ENCODE measurements at places on chromosomes 5 and 9.

- DNase-seq, result no peak
Measured at GRCh38 chr9:79501546-79501945, 70.2 kb upstream of the TLE4 start.

GRCh38 chr5:33662722-33663427 is 222.1 kb downstream of the TARS1 start:
- DNase-seq, result no peak

- no peak for DNase-seq
Measured at GRCh38 chr9:71627537-71627936, 140.8 kb downstream of the CEMIP2 start.

DNA sequence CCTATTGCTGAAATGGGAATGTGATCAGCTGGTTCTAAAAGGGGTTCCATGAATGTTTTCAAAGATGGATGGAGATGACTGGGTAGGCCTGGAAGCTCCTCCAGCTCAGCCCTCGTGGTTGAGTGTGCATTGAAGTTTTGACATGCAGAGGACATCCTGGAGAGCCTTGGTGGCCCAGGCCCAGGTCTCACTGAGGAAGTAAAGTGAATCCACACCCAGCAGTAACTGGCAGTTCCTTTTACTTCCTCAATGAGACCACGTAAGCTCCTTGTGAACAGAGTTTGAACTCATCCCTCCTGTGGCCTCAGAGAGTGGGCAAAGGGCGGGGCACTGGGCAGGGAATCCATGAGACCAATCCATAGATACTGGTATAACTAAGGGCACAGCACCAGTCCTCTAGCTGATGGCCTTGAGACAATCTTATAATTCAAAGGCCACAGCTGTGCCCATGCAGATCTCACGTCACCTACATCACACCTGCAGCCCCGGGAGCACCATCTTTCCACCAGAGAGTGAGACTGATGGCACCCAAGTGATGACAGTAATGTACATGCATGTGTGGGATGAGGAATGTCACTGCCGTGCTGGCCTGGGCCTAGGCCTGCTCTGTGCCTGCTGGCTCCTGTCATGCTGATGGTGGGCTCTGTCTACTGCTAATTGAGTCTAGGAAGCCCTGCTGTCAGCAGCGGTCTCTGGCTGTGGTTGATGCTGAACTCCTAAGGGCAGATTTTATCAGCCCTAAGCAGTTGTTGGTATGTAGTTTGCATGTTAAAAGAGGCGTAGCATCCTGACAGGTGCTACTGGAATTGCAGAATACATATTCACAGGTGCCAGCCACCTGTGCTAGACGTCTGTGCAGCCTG is 257.8 kb downstream of the FSTL4 start:
- no peak for DNase-seq

DNA sequence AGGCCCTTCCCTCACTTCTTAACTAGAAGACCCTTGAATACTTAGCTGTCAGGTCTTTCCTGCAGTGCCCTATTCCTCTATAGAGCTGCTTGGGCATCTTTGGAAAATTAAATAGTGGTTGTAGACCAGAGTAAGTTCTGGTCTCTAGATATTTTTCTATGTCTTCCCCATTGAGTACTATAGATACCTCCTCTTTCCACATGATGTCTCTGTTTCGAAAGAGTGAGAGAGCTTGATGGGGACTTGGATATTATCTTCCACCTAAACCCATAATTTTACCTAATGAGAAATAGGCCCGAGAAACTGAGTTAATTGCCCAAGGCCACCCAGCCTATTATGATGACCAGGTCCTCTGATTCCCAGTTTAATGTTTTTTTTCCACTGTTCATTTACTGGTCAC is 40.2 kb downstream of the SPEF2 start:
- no peak for DNase-seq

GRCh38 chr9:132404228-132404881 is 2.3 kb downstream of the TTF1 start:
- DNase-seq, result no peak

DNA sequence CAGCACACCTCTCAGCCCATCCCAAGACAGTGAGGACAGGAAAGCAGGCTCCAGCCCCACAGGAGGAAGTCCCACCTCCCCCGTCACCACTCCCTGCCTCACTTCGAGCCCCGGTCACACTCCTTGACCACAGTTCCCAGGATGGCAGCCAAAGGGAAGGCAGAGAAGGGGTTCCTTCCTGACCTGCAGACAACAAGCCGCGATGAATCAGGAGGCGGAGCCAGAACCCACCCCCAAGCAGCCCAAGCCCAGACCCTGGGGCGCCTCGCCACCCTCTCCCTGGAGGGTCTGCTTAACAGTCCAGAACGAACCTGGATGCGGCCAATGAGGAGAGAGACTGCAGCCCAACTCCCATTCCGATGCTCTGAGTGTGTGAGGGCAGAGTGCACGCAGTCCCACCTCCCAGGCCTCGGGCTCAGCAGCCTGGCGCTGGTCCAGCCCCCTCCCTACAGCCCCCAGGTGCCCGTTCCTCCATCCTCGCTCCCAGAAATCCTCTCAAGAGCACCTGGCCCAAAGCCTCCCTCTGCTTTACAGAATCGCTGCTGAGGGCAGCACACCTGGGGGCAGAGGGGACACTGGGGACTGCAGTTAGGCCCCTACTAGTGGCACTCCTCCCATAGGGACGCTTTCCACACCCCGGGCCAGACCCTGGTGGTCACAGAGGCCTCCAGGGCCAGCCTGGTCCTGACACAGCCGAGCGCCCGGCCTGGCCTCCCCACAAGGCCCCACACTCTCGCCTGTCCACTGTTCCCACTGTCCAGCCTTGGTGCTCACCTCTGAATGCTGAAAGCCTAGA is 69.6 kb upstream of the LRRTM2 start:
- DNase-seq, result no peak

- no peak for DNase-seq
Measured at GRCh38 chr9:73906671-73907070, 590.5 kb upstream of the RORB start.

DNA sequence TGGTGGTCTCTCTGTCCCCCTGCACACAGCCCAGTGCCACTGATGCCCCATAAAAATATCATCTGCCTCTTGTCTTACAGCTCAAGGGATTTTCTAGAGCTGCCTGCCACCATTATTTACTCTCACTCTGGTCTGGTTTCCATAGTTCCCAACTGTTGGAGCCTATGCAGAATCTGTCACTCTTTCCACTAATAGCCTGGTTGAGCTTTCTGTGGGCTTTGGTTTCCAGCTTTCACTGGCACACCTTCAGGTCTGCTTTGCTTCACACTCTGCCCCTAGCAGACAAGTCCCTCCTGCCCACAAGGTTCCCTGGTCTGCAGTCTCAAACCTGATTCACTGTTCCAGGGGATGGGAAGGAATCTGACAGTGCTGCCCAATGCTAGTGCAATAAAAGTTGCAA is 103.0 kb upstream of the FTMT start:
- DNase-seq, result no peak

- no peak for DNase-seq
Measured at GRCh38 chr5:179192891-179193470, 132.8 kb downstream of the ZNF354C start.

GRCh38 chr5:126108470-126108869 is 314.7 kb upstream of the GRAMD2B start:
- DNase-seq, result no peak

DNA sequence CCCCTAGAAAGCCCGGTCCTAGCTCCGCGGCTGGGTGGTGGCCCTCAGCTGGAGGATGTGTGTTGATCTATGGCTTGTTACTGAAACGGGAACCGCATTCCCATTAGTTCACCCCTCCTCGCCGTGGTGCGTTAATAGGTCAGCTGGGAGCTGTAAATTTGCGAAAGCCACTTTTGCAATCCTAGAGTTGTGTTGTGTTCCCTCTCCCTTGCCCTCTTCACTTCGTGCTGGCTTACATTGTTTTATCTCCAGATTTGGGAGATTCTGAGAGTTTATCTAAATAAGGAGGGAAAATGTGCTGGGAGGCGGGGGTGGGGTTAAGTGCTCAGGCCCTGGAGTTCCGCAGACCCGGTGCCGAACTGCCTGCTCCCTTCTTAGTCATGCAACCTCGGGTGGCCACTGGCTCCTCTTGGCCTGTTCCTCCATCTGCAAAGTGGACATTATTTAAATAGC is 62.8 kb downstream of the HMCN2 start:
- no peak for DNase-seq

DNA sequence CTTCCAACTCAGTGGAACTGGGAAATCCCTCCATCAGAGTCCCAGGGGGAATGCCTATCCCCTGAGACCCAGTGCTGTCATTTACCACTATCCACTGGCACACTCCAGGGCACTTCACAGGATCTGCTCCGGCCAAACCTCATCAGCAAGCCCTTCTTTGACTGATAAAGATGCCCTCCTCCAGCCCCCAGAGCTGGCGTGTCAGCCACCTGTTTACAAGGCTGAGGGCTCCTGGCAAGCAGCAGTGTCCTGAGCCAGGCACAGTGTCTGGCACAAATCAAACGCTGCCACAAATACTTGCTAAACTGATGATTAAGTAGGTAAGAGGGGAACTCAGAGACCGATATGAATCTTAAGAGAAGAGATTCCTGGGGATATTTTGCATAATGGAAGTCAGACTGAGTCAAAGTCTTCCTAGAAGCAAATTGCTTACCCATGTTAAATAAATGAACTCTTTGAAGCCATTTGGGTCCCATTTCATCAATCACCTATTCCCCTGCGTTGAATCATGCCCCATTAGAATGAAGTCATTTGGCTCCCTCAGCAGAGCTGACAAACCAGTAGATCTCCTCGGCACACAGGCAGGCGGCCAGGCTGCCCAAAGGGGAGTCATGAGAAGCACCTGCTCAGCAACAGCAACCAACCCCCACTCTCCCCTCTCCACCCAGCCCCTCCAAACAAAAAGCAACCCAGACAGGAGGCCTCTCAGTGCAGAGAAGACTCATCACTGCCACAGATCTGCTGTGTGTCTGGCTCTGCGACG is 97.4 kb downstream of the CDK5RAP2 start:
- DNase-seq, result no peak

DNA sequence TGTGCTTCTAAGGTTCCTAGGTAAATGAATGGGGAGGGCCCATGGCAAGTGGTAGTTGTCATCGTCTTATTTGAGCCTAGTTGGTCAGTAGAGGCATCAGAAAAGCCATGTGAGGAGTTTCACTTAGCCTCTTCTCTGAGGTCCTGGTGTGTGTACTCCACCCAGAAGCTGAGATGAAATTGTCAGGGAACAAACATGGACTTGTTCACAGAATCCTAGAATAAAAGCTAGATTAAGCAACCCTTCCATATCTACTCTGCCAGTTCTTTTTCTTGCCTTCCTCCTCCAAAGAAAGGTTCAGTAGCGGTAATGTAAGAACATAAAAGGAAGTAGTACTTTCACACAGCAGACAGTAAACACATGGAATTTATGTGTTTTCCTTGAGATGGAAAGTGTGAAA is 70.4 kb downstream of the ARHGAP26 start:
- DNase-seq, result no peak

DNA sequence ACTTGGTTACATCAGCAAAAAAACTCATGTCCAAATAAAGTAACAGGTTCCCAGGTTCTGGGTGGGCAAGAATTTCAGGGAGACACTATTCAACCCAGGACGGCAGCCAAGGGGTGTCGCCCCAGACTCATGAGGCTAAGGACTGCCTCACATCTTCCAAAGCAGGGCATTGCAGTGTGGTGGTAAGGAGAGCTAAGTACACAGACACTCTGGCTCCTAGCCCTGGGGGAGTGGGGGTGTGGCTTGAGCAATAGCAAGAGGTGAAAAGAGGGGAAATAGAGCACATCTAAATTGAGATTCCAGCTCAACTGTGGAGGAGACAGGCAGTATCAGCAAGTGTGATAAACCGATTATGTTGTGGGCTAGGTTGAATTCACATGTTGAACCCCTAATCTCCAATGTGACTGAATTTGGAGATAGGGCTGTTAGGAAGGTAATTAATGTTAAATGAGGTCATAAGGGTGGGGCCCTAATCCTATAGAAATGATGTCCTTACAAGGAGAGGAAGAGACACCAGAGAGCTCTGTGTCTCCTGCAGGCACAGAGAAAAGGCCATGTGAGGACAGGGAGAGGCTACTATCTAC is 49.9 kb upstream of the MARCHF11 start:
- no peak for DNase-seq

DNA sequence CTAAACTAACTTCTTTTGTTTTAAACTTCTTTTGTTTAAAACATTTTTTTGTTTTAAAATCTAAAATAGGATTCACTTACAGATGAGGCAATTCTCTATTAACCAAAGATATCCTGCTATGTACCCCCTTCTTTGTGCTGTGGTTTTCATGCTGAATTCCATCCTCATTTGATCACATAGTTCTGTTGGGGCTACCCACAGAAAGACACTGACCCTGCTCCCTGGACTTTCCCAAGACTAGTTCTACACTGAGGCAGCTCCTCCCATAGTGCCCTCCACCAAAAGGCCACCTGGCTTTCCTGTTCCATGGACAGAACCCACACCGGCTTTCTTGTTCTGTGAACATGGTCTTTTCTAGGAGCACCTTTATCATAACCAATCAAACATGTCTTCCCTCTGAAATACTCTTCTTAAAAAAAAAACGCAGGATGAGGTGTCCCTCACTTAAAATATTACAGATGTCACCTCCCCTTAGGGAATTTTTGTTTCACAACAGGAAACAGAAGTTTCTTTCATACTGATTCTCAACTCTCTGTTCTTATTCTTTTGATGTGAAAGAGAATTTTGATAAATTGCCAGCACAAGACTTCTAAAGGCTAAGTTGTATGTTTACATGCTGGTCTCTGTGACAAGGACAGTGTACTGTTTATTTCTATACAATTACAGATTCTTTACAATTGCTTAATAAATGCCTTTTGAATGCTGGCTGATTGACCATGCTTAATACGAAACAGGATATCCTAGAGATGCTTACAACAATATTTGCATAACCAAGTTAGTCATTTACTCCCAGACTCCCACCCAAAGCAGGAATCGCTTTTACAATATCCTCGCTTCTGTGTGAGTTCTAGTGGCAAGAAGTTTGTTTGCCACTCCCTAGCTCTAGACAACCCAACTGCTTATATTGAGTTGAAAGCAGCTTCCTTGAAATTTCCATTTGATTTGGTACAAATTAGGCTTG is 300.4 kb downstream of the DTWD2 start:
- DNase-seq, result no peak

- DNase-seq, result no peak
Measured at GRCh38 chr9:89036891-89037290, 45.6 kb downstream of the S1PR3 start.

DNA sequence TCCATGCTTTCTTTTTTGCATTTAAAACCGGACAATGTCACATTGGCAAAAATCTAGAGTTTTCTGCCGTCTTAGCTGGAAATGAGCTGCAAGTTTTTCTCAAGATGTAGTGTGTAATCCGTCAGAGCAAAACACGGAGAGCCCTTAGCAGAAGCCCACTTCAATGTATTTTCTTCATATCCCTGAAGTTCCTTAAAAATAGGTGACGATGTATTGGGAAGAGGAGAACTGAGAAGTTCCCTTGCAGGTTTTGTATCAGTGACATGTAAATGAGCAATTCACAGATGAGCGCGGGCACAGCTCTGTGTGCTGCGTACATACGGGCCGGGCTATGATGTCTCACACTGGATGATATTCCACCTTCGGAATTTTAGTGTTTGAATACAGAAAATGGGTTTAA is 14.8 kb upstream of the CLPTM1L start:
- no peak for DNase-seq

DNA sequence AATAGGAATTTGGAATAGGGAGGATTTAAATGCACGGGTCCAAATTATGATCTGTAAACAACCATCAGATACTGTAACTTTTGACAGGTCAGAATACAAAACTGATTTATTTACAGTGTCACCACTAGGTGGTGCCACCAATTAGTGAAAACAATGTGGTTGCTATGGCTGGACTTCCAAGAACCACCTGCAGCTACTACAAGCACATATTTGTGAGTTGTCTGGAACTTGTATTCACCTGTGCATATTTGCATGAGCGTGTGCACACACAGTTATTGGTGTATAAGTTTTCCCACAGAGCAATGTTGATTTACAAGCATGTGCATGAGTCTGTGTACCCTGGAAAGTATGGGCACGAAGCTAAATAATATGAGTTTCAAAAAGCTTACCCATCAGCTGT is 3.0 kb upstream of the HRCT1 start:
- DNase-seq, result no peak
